ENCODE measurements at places on chromosomes 1 and 21.
A peak's percentile ranks its signal among the peaks of the same experiment; 100 is the strongest.

DNA sequence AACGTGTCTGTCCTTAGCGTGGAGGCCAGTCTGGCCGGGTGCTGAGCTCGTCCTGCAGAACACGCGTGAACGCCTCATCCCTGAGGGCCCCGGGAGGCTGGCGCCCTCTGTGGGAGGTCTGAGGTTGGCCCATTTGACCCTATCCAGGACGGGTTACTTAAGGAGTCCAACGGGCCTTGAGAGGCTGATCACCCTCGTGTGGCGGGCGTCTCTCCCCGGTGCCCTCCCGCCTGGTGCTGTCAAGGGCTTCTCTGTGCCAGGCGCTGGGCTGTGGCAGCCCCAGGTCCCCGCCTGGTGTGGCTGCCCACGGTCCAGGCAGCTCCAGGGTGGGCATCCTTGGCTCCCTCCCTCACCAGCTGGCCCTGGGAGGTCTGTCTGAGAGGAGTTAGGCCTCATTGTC, 9.7 kb downstream of the SKI start:
- no peak for DNase-seq

DNA sequence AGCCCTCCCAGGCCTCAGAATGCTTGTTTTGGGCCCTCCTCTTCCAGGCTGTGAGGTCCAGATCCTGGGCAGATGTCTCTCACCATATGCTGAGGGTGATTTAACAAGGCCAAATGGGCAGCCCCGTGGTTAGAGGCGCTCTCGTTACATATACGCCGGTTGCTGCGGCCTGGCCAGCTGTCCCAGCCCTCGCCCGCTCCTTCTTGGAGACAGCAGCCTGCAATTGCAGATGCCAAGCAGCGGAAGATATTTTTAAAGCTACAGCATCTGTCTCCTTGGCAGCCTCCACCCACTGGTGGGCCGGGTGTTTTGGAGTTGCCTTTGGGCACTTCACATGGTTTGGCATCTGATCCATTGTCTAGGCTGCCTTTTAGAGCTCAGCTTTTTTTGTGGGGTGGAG, 178.8 kb upstream of the NFIA start:
- no peak for DNase-seq

DNA sequence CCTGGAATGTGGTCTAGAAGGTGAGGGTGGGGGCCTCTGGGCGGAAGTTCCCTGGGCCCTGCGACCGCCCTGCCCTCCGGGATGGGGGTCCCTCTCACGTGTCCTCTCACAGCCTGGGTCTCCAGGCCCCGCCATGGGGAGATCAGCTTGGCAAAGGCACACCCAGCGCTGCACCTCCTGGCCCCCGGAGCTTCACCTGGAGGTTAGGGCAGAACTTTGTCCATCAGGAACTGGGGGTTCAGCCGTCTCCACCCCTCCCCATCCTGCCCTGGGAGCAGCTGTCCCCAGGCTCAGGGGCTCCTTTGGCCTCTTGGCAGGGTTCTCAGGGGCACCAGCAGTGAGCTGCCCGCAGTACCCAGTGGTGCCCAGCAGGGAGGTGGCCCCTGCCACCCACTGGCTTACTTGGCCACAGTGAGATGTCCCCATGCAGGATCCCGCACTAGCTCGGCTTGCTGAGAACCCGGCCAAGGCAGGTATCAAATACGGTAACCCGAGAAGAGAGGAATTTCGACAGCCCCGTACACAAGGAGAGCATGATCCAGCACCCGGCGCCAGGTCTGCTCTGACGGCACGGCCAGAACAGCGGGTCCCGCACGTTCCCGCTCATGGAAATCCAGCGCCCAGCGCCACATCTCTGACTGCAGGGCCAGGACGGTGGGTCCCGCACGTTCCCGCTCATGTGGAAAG, 36.7 kb downstream of the RRP1 start:
- DNase-seq = no peak

DNA sequence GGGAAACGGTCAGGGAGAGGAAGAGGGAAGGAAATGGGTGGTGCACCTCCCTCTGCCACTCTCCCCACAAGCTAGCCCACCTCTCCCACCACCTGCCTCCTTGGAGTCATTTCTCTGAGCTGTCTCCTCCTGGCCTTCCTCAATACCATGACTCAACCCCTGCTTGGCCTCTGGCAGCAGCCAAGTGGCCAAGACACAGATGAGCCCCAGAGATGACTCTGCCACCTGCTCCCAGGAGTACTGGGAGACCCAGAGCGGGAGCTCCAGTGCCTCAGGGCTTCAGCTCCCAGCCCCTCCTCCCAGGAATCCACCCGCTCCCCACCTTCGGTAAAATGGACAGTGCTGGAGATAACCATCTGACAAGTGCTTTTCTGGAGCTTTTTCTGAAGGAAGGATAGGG, 2.6 kb downstream of the S100A16 start:
- DNase-seq = no peak

DNA sequence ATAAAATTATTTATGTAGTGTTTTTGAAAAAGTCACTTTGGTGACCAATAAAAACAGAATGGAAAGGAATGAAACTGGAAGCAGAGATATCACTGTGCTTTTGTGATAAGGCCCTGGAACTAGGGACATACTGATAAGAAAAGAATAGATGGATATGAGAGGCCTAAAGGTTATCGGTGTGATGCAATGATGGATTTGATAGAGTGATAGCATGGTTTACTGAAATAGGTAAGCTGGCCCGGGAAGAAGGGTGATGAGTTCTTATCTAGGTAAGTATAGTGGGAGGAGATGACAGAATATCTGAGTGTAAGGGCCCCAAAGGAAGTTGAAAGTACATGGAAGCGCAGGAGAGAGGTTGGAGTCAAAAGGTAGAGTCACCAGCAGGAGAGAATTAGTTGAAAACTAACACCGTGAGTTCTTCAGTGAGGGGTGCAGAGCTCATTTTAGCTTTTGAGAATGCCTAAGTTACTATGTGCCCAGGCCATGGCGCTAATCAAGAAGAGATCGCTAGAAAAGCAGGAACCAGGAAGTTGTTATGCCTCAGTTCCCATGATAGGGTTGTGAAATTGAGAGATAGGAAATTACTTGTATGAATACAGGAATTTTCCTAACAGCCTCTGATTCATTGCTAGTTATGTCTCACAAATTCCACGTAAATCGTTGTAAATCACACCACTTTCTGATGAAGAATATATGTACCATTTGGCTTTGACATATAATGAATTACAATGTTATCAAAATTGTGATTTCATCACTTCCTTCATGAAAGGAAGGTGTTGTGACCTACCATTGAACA, 115.3 kb downstream of the PLA2G4A start:
- no peak for DNase-seq

DNA sequence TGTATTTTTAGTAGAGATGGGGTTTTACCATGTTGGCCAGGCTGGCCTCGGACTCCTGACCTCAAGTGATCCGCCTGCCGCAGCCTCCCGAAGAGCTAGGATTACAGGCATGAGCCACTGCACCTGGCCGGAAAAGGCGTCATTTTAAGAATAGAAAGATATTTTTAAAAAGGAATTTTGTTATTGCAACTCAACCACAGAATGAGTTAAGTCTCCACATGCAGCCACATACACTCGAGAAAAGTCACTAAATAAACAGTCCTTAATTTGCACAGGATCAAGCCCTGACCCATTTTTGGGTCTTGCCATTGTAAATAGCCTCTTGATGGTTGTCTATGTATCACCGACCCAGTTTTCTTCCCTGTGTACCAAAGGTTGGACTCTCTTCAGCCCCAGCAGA, 85.5 kb downstream of the FBXO2 start:
- DNase-seq = no peak

DNA sequence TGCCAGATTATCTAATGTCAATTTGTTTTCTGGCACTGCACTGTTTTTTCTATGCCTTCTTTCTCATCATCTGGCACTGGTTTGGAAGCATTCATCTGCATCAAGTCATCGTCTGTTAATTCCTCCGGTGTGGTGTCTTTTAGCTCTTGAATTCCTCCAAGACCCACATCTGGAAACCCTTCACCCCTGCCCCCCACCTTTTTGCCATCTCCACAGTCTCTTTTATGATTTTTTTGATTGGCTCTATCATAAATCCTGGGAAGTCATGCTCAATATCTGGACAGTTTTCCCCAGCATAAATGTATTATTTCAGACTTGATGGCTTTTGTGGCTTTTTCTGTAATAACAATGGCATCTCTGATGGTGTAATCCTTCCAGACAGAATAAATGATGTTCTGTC, 10.4 kb upstream of the KCNK1 start:
- no peak for DNase-seq

DNA sequence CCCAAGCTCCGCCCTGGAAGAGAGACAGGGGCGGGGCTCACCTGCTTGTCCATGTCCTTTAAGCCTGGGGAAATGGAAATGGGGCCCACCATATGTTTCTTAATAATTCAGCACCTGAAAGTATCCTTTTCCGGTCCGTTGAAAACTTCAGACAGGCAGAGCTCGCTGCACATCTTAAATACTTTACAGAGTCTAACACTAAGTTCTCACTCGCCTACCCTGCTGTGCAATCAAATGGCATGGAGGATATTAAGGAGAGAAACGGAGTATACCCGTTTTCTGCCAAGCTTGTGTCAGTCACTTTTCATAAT, 467 bp upstream of the CC2D1B start:
- no peak for DNase-seq

GRCh38 chr1:88191917-88192316, 492.2 kb upstream of the PKN2 start:
- DNase-seq = no peak

DNA sequence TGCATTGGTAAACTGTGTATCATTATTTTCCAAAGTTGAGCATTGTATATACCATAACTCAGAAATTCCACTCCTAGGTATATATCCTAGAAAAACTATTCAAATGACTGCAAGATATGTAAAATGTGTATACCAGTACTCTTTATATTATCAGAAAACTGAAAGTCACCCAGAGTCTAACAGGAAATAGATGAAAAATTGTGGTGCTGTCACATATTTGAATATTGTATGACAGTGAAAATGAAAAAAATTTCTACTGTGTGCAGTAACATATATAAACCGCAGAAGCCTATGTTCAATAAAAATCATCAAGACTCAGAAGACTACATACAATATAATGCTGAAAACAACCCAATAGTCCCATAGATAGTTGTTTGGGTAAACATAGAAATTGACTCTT, 74.4 kb upstream of the LYPLAL1 start:
- no peak for DNase-seq

DNA sequence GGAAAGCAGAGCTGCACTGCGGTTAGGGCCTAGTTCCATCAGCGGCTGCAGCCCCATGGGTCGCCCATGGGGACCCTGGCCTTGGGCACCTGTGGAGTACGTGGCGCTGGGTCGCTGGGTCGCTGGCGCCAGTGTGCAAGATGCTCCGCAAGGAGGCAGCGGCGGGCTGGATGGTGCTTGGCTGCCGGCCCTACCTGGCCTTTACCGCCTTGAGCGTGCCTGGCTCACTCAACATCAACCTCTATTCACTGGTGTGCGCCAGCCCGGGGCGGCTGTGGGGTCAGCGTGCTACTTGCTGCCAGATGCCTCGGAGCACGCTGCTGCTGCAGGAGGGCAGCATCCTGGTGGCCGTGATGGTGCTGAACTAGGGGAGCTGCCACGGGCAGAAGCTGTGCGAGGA, 85.1 kb upstream of the RHOU start:
- DNase-seq = no peak

- peak; percentile 69 for DNase-seq
Observed at GRCh38 chr1:33349778-33350610, 29.1 kb upstream of the A3GALT2 start.

DNA sequence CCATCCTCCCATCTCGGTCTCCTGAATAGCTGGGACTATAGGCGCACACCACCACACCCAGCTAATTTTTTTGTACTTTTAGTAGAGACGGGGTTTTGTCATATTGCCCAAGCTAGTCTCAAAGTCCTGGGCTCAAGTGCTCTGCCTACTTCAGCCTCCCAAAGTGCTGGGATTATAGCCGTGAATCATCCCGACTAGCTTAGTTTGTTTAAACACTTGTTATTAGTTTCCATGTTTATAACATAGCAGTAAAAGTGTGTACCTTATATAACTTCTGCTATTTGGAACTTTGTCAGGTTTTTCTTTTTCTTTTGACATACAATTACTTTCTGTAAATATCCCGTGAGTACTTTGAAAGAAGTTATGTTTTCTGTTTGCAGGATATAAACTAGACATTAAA, 60.6 kb upstream of the C1orf21 start:
- no peak for DNase-seq

DNA sequence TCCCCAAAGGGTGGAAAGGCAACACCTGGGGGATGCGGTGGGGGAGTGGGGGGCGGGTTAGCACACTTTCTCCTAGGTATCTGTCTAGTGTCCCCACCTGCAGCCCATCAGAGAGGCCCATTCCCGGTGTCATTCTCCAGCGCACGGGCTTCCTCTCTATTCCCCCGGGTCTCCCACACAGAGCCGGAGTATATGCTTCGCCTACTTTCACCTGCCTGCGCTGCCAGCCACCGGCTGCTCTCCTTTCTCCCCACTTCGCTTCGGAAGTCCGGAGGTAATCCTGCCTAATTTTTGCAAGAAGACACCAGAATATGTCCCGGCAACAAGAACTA, 852 bp downstream of the RGS7 start:
- no peak for DNase-seq

DNA sequence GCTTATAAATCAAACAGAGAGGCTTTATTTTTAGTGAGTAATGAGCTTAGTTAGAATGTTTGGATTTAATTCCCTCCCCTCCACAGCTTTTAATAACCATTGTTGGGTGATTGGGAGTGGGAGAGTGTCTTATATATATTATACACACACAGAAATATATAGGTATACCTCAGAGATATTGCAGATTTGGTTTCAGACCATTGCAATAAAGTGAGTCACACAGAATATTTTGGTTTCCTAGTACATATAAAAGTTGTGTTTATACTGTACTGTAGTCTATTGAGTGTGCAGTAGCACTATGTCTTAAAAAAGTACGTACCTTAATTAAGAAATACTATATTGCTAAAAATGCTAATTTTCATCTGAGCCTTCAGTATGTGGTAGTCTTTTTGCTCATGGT, 44.4 kb downstream of the RPS6KC1 start:
- no peak for DNase-seq

DNA sequence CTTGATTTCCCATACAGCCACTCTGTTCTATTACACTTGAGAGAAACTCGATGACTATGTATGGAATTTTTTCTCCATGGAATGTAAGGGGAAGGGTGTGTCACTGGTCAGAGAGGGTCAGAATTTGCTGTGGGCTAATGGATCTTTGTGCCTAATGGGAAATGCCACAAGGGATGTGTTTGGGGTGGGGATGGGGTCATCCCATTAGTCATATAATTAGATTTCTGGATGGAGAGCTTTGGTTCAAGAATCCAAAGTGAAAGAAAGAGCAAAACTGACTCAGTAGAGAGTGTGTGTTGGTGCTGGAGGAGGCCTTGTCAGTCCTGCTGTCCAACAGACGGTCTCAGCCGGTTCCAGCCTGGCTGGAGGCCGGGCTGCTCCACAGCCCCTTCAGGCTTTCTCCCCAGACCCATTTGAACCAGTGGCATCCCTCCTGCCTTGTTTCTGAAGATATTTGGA, 86.4 kb downstream of the LAMC2 start:
- no peak for DNase-seq
